NCI-H774 (cell line): ENCODE measurements at places on chromosomes 4 and X.

GRCh38 chrX:48835524-48836329, at the start of gene PCSK1N:
PCSK1N (minus strand) TSS chrX:48835610; CDS start chrX:48835532, 78 bp downstream.
- peak; percentile 73 for DNase-seq

DNA sequence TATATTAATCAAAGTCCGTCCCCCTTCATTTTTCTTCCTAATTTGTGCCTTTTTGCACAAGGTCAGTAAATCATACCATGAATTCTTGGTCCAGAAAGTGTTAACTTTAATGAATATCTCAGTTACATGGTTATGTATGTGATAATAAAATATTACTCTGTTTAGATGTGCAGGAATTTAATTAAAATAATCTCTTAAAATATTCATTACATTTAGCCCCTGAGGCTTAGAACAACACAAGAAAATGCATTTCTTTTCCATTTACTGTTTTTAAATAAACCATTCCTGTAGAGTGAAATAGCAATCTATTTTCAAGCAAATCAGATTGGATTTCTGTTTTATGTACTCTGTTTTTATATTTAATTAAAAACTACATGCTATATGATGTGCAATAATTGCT, 17.6 kb downstream of the MAB21L2 start:
- no peak for DNase-seq

DNA sequence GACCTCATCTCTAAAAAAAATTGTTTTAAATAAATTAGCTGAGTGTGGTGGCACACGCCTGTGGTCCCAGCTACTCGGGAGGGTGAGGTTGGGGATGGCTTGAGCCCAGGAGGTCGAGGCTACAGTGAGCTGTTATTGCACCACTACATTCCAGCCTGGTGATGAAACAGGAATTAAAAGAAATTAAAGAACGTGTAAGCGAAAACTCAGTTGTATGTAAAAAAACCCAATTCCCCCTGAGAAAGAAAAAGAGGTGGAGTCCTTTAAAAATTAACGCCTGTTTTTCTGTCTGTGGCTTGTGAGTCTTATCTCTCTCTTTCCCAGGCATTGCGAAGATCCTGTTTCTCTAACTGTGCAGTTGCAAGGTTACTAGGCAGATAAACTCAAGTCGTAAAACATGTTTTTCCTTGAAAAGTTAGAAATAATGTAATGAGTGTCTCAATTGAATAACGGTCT, 22.1 kb downstream of the EPGN start:
- no peak for DNase-seq

DNA sequence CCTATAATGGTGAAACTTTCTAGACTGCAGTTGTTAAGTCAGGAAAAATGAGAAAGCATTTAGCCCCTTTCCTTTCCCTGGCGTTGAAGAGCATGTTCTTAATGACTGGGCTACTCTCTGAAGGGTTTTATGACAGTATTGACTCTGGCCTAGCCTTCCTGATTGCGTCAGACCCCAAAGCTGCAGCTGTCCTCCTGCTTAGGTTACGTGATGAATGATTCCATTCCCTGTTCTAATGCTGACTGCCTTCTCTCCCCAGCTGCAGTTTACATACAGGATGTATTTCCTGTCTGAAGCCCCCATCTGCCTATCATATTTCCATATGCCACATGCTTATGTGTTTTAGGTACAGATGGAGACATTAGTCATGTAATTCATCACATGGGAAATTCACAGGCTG, 105.8 kb upstream of the EGFL6 start:
- peak; percentile 59 for DNase-seq

GRCh38 chr4:171621646-171622045, 191.6 kb upstream of the GALNTL6 start:
- DNase-seq: no peak
